ENCODE measurements at places on chromosomes 7 and 10.
A peak's percentile ranks its signal among the peaks of the same experiment; 100 is the strongest.

- DNase-seq: no peak
These were observed 228.2 kb downstream of the PTEN start for GRCh38 chr10:88091490-88092061.

GRCh38 chr10:18527687-18528086, 123.7 kb downstream of the NSUN6 start:
- DNase-seq: no peak

- no peak for DNase-seq
These were observed 694 bp downstream of the RBM20 start for GRCh38 chr10:110644598-110645462.

DNA sequence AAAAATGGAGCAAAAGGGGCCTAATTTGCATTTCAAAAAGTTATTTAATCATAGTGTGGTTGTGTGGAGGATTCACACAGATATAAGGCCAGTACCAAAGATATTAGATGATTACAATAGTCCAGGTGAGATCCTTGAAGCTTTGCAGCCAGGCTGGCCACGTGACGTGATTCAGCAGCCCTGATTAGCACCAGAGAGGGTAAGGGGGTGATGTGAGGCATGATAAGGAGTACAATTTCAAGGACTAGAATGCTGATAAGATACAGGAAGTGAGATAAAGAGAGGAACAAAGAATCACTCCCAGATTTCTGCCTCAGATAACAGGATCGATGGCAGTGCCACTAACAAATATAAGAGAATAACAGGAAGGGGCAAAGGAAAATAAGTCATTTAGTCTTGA, 108.4 kb upstream of the PALS2 start:
- no peak for DNase-seq

DNA sequence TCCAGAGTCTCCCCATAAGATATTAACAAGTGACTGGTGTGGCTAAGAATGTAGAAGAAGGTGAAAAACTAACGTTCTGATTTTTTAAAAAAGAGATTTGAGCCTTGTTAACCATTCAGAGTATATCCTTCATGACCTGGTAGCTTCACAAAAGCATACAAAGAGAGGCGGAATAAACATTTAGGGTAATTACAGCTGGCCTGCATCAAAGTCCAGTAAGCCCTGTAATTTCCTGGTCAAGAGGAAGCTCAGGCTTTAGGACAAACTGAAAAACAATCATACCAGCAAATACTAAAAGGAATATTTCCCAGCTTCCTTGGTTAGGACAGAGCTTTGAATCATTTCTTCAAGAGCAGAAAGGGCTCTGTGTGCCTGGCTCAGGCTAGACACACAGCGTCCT, 165.2 kb downstream of the COBL start:
- DNase-seq: no peak

DNA sequence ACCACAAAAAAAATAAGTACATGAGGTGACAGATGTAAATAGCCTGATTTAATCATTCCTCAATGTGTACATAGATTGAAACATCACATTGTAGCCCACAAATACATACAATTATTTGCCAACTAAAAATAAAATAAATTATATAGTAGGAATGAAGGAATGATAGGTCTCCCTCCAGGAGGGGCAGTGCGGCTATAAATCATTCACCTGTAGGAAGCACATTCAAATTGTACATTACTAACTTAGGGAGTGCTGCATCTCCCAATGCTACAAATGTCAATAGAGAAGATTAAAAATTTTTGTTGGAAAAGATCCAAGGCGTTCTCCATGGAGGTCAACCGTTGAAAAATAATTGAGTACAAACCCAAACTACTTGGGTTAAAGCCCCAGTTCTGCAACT, 4.2 kb downstream of the KBTBD2 start:
- DNase-seq: no peak

- DNase-seq: no peak
These were observed 35.6 kb downstream of the COL13A1 start for GRCh38 chr10:69837261-69837660.

DNA sequence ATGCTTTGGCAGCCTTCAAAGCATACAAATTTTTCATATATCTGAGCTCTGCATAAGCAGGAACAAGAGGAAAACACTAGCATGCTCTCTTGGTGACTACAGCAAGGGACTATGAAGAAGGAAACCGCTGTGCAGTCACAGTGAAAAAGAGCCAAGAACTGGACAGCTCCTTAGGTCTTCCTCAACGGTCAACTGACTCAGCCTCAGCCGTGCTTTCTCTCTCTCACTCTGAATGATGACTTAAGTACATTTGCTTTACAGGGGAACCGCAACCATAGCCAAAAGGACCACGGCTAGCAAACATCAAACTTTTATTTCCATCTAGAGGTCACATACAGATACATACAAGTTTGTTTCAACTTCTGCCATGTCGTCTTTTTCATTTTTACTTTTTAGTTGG, 69.9 kb downstream of the HYCC1 start:
- peak; percentile 16 for DNase-seq

- DNase-seq: no peak
These were observed 2.8 kb downstream of the CLCN1 start for GRCh38 chr7:143318661-143319060.

- DNase-seq: no peak
These were observed 162.1 kb downstream of the NRG3 start for GRCh38 chr10:82037076-82037475.

DNA sequence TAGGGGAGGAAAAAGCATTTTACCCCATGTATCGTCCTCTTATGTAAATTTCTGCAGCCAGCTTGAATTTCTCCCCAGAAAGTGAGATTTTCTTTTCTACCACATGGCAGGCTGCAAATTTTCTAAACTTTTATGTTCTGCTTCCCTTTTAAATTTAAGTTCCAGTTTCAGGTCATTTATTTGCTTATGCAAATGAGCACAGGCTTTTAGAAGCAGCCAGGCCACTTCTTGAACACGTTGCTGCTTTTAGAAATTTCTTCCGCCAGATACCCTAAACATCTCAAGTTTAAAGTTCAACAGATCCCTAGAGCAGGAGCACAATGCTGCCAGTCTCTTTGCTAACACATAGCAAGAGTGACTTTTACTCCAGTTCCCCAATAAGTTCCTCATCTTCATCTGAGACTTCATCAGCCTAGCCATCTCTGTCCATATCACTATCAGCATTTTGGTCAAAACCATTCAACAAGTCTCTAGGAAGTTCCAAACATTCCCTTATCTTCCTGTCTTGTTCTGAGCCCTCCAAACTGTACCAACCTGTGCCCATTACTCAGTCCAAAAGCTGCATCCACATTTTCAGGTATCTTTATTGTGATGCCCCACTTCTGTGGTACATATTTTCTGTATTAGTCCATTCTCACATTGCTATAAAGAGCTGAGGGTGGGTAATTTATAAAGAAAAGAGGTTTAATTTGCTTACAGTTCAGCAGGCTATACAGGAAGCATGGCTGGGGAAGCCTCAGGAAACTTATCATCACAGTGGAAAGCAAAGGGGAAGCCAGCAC, 16.3 kb downstream of the EZH2 start:
- DNase-seq: no peak

DNA sequence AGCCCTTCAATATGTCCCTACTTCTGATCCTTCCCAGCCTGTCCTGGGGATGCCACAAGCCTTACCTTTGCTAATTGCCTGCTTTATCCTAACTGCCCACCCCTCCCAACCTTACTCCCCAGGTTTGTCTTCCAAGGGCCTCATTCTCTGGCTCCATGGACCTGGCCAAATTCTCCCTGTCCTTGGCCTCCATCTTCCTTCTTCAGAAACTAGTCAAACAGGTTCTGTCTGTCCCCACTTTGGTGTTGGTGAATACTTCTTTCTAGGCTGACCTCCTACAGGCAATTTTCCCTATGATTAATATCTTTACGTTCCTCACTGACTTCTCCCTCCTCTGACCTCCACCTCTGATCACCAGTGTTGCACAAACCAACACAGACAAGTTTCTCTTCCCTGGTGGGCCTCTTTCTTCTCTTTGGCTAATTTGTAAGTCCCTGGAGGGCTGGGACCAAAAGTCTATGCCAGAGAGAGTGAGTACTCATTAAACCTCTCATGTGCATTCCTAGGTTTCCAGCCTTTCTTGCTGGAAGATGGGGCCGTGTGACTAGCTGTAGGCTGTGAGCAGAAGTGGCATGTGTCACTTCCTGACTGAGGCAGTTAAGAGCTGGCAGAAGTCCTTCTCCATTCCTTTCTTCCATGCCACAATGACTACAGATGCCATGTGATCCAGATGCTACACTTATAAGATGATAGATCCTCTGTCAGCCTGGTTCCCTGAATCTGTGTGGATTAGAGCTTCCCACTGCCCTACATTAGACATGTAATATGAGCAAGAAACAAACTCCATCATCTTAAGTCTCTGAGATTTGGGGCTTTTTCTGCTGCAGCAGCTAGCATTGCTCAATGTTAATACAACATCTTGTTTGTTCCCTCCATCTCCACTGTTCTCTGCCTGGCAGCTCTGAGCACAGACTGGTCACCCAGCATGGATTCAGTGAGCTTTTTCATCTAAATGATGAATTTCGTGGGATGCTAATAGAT, 382.7 kb downstream of the RPS24 start:
- no peak for DNase-seq

GRCh38 chr7:12567015-12567414, 3.5 kb upstream of the SCIN start:
- DNase-seq: no peak
